ENCODE measurements at places on chromosomes 6 and 20.

DNA sequence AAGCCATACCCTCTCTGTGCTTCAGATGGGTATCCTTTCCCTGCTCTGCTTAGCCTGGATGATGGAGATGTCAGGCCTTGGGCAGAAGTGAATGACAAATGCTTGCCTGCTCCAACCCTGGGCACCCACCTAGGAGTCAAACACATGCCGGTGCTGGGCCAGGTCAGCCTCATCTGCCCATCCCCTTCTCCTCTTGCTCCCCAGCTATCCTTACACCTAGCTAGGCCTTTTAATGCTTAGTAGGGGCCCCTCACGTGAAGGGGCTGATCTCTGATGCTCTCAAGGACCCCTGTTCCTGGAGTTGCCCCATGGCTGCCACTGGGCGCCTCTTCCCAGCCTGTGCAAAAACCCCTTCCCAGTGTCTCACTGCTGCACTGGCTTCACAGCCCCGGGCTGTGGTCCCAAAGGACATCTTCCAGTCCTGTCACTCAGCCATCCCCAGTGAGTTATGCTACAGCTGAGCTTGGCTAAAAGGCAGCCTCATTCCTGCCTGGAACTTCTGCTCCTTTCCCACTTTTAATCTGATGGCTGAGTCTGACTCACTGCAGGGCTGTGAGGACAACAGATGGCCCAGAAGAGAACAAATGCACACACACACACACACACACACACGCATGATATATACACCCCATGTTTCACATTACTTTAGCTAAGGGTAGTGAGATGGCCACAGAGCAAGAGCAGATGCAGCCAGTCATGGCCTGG is 12.8 kb upstream of the SDCBP2 start:
- no peak for DNase-seq

DNA sequence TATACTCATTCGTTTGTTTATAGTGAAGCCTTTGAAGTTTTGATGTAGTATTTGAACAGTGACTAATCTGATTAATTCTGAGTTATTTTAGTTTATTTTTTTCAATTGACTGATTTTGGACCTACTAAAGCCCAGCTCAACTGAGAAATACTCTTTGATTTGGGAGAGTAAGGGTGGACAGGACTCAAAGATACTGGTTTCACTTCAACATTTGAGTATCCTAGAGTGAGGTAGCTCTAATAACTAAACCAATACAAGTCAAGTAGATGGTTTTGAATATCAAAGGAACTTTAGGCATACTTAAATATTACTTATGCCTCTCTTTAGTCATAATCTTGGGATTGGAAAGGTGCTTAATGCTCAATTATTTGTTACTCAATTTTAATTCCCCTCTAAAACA is 65.6 kb downstream of the ZNF292 start:
- no peak for DNase-seq

DNA sequence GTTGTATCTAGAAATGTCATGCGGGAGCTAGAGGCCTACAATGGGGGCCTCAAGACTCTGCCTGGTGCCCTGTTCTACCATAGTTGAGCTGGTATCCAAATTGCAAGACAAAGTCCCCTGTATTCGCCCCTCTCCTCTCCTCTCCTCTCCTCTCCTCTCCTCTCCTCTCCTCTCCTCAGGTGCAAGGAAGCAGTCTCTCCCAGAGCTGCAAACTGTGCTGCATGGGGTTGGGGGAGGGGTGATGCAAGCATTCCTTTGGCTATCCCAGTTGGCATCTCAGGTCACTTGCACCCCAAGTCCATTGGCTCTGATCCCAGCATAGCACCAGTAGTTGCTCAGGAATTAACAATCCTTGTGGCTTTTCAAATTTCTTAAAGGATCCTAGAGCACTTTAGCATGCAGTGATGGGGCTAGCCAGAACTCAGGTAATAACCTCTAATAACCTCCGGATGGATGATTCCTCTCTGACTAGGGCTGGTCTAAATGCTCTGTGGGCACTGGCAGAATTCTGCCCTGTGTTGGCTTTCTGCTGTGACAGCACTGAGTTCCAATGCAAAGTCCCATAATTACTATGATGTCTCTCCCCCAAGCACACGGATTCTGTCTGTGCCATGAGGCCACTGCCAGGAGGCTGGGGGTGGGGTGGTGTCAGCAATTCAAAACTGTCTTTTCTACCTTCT is 35.3 kb downstream of the TAF11 start:
- no peak for DNase-seq

- no peak for DNase-seq
Measured at GRCh38 chr6:163501026-163501425, 86.5 kb downstream of the QKI start.

DNA sequence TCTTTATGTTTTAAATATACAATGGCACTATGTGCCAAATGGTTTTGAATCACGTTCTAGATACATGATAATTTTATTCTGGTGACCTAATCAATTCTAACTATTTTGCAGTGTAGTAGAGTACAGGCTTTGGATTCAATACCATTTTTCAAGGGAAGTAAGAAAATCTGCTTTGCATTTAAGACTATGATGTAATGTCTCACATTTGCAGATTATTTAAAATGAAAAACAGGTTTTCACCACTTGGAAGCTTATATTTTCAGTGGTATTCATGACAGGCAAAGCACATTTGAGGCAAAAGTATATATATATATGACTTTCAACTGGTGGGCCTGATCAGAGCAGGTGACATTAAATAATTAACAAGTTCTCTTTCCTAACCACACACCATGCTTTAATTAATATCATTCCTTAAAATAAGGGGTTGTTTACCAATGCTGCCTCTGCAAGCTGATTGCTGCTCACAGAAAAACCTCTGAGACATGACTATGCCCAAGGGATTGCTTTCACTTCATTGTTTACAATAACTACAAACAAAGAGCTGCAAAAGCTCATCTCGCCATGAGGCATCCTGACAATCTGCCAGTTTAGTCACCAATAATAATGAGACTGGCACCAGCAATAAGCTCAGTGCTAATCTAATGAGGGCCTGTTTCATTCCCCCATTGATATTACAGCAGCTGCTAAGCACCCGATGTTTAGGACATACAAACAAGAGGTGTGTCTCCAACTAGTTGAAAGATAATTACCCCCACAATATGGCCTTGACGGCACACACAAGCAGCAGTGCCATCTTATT is 1176.0 kb upstream of the GJE1 start:
- no peak for DNase-seq

GRCh38 chr6:108168501-108169463 is 3.0 kb downstream of the NR2E1 start:
- DNase-seq, result no peak

- DNase-seq, result no peak
Measured at GRCh38 chr20:61801428-61801827, 264.3 kb downstream of the TAF4 start.

Data from SW 1271 (cell line).